Left ventricle myocardium superior (tissue), 1 donor: ENCODE measurements at places on chromosomes 16 and 17.

DNA sequence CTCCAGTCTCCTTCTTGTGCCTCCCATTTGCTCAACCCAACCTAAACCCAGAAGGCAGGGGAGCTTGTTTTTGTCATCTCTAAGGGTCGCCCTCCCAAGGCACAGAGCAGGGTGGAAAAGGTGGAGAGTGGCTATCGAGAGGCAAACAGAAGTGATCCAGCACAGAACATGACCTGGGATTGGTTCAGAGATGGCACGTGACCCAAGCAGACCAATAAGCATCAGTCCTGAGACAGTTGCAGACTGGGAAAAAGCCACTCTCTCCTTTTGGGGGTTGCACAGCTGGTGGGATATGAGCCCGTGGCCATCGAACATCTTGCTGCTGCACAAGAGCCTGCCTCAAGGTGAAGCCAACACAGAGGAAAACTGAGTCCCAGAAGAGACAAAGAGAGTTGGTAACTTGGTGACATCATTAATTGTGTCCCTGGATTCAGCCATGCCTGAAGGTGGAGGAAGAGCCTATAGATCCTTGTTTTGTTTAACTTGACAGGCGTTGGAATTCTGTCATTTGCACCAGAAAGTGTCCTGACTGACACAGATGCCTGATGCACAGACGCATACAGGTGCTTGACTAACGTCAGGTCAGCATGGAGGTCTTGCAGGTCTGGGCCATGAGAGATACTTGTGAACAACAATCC, 28.2 kb upstream of the CSNK2A2 start:
- no peak for DNase-seq

- DNase-seq, result no peak
These were observed 2.2 kb downstream of the SDK2 start for GRCh38 chr17:73641826-73642600.

DNA sequence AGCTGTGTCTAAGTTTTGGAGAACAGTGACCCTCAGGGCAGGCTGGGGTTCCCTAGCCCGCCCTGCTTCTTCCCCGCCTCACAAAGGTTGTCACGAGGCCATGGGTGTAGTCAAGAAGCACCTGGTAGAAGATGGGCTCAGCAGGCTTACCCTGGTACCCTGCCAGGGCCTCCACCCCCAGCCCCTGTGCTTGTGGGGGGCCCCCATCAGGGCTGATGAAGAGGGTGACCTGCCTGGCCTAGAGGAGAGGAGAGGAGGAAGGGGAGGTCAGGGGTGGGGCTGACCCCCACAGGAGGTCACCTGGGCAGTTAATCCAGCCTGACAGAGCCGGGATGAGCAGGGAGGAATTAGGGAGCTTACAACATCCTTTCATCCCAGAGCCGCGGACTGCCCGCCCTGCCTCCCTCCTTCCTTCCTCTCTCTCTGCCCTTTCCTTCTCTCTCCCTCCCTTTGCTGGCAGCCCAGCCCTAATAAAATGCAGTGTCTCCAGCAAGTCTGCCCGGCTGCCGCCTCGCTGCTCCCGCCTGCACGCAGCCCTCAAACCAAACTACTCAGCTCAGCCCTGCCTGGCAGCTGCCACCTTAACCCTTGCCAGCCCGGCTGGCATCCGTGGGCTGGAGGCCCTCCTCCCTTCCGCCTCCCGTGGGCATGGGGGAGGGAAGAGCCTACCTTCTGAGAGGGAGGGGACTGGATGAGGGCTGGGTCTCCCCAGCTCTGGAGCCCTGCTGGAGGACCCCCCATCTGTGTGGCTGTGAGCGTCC, 7.2 kb downstream of the DLX3 start:
- no peak for DNase-seq

- peak; percentile 31 for DNase-seq
These were observed 578 bp downstream of the MYCBPAP start for GRCh38 chr17:50508573-50509460.

GRCh38 chr17:57670769-57671569, 74.1 kb downstream of the CCDC182 start:
- DNase-seq, result no peak

GRCh38 chr17:48456589-48456988, 26.6 kb upstream of the SKAP1 start:
- DNase-seq, result no peak

DNA sequence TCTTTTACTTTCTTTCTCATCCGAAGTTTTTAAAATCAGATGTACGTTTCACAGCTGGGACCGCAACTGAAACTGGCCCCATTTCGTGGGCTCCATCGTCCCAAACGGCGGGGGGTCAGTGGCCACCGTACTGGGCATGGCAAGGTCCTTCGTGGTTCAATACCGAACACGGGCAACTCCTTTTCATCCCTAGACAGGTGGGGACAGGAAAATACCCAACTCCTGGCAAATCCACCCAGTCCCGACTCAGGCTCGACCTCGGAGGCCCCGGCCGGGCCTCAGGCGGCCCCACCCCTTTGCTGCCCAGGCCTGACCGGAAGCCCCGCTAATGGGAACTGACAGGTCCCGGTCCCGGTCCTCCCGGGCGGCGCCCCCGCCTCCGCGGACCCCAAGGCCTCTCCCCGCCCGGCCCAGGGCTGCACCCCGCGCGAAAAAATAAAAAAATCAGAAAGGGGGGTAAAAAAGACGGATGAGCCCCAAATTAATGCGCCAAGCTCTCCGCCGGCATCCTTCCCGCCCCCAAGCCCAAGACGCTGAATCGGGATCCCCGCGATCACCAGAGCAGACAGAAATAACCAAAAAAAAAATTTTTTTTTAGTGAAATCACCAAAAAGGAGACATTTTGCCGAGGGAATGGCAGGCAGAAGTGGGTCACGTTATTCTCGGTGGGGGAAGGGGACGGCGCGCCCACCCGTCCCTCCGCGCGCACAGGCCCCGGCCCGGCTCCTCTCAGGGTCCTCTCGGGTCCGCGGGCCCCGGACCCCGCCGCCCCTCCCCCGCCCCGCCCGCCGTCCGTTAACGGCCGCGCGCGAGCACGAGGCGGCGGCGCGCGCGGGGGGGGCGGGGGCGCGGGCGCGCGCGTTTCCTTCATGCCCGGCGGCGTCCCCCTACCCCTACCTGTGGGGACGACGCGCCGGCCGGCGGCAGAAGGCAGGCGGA, 562 bp downstream of the ZC3H7A start:
- DNase-seq, result peak; percentile 80

DNA sequence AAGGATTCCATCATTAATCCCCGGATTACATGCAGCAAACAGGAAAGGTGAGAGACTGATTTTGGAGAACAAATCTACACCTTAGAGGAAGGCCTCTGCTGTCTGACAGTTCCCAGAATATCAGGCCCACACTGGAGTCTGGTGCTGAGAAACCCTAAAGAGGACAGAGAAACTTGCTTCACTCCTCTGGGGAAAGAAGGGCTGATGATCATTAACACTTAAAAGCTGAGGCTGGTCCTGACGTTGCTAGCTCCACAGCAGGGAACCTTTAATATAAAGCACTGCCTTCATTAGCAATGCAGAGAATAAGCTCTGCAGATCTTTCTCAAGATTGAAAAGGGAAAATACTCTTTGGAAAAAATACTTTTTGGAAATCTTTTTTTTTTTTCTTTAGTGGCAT, 1472.4 kb upstream of the GOT2 start:
- DNase-seq, result no peak

- DNase-seq, result no peak
These were observed 612 bp upstream of the SLC47A2 start for GRCh38 chr17:19717031-19717360.

DNA sequence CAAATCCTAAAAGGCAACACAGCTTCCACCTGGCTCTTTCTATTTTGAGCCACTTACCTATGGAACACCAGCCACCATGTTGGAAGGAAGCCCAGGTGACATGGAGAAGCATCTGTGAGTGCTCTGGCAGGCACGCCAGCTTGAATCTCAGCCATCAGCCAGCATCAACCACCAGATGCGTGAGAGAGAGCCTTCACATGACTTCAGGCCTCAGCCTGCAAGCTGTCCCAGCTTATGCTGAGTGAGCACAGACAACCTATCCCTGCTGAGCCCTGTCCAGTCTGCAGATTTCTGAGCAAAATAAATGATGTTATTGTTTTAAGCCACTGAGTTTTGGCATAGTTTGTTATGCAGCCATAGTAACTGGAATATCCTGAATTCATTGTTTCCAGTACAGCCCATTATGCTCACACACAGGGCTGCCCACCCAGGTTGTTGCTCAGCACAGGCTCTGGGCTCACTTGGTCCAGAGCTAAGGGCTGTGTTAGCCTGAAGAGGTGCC, 35.1 kb downstream of the TMEM238L start:
- no peak for DNase-seq

DNA sequence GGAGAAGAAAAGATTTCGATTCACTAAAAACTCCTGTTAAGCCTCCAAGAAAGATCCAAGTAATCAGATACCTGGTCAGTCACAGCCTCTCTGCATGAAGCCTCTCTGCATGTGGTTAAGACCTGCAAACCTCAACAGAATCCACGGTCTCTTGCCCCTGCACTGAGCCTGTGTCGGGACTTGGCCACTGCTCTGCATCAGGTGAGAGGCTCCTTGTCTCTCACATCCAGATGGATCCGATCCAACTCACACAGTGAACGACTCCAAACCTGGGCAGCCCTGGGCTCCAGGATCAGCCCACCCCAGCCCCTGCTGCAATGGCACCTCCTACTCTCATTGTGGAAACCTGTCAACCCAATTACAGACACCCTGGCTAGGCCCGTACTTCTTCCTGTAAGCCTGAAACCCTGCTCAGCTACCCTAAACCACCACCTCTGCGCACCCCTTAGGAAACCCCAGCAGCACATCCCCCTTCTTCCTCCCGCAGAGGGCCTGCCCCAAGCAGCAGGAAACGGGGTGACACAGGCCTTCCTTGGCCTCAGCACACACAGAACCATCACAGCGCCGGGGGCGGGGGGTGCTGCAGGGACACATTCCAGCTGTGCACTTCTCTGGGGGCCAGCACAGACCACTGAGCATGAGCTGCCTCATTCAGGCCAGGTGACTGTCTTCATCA, 129.5 kb downstream of the ANKRD11 start:
- no peak for DNase-seq

DNA sequence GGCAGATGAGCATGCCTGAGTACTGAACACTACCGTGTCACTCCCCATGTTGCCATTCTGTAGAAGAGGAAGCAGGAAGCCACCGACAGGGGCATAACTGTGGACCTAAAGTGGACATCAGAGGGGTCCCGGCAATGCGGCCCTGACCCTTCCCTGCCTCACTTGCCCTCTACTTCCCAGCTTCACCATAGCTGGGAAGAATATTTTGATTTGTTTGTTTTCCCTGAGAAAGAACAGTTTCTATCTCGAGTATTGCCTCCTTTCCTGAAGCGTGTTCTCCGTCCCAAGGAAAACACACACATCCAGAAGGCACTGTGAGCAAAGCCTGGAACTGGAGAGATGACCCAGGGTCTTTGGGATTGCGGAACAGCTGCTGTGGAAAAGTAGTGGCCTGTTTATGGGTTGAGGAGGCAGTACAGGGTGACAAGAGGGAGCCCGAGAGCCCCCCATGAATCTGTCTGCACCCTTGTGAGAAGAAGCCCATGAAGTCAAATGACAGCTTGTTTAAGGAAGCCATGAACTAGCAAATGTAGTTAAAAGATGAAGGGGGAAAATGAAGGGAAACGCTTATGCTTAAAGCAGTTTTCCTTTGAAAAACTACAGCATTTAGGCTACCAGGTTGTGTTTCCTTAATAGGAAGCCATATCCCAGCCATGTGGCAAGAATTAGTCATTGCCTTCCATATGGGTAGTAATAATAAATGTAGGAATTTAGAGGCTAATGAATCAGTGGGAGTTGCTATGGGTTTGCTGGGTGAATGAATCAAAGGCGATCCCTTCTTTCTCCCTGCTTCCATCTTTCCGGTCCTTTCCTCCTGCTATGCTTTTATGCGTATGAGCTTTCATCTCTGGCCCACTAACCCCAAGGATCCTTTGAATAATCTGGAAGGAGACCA, 90.0 kb upstream of the TBX2 start:
- no peak for DNase-seq

GRCh38 chr16:48596326-48596725, 13.7 kb downstream of the N4BP1 start:
- DNase-seq, result no peak
